CD4-positive, alpha-beta memory T cell (primary cell): ENCODE measurements at places on chromosomes 11 and 22. TPM values are rescaled to one million over a fixed set of nuclear protein-coding genes. Genes with fewer than 3 reads are reported as not detected.

The PLAAT4 gene
- 167 TPM for total RNA-seq

DNA sequence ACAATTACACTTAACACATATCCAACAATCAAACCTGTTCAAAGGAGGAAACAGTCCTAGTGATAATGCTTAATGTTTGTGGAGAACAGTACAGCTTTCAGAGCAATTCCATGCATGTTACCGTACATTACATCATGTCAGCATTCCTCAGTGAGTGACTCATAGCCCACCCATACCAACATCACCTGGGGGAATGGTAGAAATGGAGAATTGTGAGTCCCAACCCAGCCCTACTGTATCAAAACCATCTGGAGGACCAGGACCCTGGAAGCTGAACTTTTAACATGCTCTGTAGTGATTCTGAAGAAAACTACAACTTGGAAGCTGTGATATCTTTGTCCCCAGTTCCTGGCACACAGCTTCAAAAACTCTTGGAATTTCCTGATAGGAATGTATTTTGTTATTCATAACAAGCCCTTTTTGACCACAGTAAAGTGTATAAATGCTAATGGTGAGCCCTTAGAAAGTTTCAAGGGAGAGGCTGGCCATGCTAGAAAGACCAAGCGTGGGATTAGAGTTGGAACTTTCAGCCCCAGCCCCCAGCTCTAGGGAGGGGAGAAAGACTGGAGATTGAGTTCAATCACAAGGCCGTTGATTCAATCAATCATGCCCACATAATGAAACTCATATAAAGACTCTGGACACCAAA is 301.1 kb downstream of the BUD13 start:
- no peak overlapping the region for H3K27ac ChIP-seq
- H3K4me3 ChIP-seq = no peak overlapping the region
- DNase-seq = no peak
- no peaks in the 10 kb centered on the region for H3K36me3 ChIP-seq
- no peaks in the 10 kb centered on the region for H3K4me1 ChIP-seq

DNA sequence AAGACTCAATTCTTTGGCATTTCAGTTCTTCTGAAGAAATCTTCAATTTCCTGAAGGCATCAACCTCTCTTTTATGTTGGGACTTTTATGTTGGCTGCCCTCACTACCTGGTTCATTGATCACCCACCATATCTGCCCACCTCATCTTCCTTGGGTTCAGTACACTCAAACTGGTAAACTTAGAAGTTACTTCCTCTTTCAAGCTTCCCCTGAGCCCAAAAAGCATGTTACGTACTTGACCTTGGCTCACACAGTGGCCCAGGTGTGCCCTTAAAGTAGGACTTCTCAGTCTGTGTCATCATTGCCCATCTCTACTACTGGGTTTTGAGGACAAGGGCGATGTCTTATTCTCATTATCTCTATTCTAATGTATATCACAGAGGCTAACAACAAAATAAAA is 86.1 kb downstream of the GRIA4 start:
- no peaks in the 10 kb centered on the region for H3K4me1 ChIP-seq
- no peaks in the 10 kb centered on the region for H3K36me3 ChIP-seq
- no peaks in the 10 kb centered on the region for H3K27me3 ChIP-seq
- DNase-seq = no peak

GRCh38 chr22:38110863-38111852 is 674 bp upstream of the BAIAP2L2 start:
- peaks cover 6% of the 10 kb centered on the region for H3K4me1 ChIP-seq
- peaks cover 5% of the 10 kb centered on the region for H3K36me3 ChIP-seq
- no peaks in the 10 kb centered on the region for H3K27me3 ChIP-seq
- no peak for DNase-seq

The NXPE4 gene
- total RNA-seq = not detected

The GGTLC2 gene
- not detected for total RNA-seq

DNA sequence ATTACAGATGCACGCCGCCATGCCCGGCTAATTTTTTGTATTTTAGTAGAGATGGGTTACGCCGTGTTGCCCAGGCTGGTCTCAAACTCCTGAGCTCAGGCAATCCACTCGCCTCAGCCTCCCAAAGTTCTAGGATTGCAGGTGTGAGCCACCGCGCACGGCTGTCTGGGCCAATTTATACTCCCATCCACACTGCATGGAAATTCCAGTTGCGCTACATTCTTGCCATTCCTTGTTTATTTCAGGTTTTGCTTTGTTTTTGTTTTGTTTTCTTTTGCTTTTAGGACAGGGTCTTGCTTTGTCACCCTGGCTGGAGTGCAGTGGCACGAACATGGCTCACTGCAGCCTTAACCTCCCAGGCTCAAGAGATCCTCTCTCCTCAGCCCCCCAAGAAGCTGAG is 11.0 kb upstream of the CAPRIN1 start:
- DNase-seq = no peak
- H3K27me3 ChIP-seq = no peaks in the 10 kb centered on the region
- H3K27ac ChIP-seq = no peak overlapping the region
- no peak overlapping the region for H3K4me3 ChIP-seq
- no peaks in the 10 kb centered on the region for H3K36me3 ChIP-seq

The KRTAP5-2 gene
- total RNA-seq = not detected

DNA sequence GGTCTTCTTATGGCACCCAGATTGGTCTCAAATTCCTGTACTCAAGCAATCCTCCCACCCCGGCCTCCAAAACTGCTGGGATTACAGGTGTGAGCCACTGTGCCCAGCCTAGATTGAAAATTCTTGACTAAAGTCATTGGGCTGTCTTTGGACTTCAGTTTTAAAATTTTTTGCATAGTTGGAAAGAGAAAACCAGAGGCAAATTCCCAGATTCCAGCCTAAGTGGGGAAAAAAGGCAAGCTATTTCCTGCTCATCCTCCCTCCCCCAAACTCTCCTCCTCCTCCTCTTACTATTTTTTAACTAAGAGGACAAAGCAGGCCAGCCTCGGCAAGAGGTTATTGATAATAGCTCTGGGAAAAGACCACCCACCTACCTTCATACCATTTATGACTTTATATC is 78.6 kb upstream of the CLMP start:
- no peaks in the 10 kb centered on the region for H3K27me3 ChIP-seq
- H3K36me3 ChIP-seq = no peaks in the 10 kb centered on the region
- H3K27ac ChIP-seq = no peak overlapping the region
- DNase-seq = no peak

The PGA5 gene
- total RNA-seq = not detected

DNA sequence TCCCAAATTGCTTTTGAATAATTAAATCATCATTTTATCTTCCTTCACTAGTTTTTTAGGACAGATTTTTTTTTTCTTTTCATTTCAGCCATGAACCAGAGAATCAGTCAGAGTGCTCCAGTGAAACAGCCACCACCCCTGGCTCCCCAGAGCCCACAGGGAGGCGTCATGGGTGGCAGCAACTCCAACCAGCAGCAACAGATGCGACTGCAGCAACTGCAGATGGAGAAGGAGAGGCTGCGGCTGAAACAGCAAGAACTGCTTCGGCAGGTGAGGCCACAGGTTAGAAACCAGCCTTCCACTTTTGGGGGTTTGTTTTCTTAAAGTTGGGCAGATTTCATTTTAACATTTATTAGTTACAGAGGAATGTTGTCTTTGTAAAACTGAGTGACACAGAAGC is 95.6 kb downstream of the YAP1 start:
- no peaks in the 10 kb centered on the region for H3K27me3 ChIP-seq
- H3K27ac ChIP-seq = no peak overlapping the region
- no peak overlapping the region for H3K4me3 ChIP-seq
- no peaks in the 10 kb centered on the region for H3K36me3 ChIP-seq
- no peak for DNase-seq

The CREB3L1 gene
- not detected for total RNA-seq

The ZP1 gene
- 0.33 TPM for total RNA-seq

DNA sequence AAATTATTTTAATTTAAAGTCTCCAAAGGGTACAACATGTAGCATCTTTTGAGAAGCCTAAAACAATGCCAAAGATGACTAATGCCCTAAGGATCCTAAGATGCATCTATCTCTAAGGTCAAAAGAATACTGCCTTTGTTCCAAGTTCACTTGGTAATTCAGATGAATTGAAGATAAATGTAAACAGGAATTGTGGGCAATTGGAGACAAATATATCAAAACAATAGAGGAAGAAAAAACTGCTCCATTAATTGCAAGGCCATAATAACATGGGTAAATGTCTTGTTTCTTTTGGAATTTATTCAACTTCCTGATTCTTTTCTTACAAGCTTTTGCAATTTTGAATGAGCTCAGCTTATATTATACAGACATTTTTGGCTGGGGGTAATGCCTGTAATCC is 338.6 kb downstream of the TTC28 start:
- no peaks in the 10 kb centered on the region for H3K27me3 ChIP-seq
- H3K27ac ChIP-seq = no peak overlapping the region
- H3K4me1 ChIP-seq = no peaks in the 10 kb centered on the region
- no peak overlapping the region for H3K4me3 ChIP-seq

The MICAL3 gene
- 28.9 TPM for total RNA-seq

DNA sequence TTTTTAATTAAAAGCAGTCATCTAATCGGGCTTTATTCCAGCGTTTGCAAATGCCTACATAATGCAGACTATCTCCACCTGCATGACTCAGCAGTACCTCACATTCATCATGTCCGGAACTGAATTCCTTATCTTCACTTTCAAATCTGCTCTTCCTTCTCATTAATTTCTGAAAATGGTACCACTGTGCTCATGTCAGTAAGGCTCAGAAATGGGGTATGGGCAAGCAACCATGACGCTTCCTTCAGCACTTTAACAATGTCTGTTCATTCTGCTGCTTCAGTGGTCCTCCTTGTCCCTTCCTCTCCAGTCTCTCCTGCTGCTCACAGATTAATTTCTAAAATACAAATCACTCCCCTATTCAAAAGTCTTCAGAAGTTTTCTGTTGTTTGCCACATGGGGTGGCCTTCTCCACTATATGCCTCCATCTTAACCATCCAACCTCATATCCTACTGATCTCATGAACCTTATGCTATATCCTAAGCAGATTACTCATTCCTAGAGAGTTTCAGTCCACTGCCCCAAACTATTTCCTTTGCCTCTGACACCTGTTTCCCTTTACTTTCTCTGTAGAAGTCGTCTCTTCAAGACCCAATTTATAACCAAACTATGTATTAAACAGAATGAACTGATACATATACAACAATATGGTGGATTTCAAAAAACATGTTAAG is 7.0 kb downstream of the GTF2H1 start:
- H3K4me3 ChIP-seq = no peak overlapping the region
- H3K27ac ChIP-seq = peak overlapping the region; percentile 71
- peaks cover 79% of the 10 kb centered on the region for H3K4me1 ChIP-seq
- no peaks in the 10 kb centered on the region for H3K27me3 ChIP-seq
- no peak for DNase-seq

The UPK3A gene
- not detected for total RNA-seq

GRCh38 chr11:34640050-34640923 is 19.4 kb downstream of the EHF start:
- no peak overlapping the region for H3K4me3 ChIP-seq
- H3K27me3 ChIP-seq = no peaks in the 10 kb centered on the region
- H3K36me3 ChIP-seq = no peaks in the 10 kb centered on the region
- H3K4me1 ChIP-seq = no peaks in the 10 kb centered on the region
- no peak overlapping the region for H3K27ac ChIP-seq
- no peak for DNase-seq

DNA sequence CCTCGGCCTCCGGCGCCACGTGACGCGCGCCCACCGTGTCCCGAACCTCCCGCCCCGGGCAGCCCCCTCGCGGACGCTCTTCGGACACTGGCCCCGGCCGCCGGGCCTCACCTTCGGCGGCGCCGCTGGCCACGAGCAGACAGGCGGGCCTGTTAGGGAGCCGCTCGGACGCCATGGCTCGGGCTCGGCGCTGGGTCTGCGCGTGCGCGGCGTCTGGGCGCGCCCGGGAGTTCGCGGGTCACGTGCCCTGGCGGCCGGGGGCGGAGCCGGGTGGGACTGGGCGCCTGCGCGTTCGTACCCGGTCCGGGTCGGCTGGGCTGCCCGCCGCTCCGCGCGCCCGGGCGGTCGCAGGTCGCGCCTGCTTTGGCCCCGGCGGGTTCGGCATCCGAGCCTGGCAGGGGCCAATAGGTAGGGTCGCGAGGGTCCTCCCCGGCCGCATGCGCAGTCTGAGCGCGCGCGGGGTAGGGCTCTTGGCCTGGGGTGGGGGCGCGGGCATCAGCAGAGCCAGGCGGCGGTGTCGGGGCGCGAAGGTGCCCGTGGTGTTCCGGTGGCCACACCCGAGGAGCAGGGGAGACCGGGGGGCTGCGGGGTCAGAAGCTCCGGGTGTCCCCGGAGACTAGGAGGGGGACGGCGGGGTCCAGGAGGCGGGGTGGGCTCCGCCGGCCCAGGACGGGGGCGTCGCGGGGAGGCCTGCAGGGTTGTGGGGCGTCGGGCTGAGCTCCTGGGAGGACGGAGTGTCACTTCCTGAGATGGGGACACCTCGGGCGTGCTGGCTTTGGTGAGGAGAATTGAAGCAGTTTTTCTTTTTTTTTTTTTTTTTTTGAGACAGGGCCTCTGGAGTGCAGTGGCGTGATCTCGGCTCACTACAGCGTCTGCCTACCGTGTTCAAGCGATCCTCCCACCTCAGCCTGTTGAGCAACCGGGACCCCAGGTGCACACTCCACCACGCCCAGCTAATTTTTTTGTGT is at the start of gene GATD1:
TSS of gene GATD1 (minus strand) at position 200 of the 968 bp plus-strand sequence. CDS start at position 175, 25 bp downstream.
- H3K27ac ChIP-seq = peak within 1 kb of the TSS; percentile 67
- H3K27me3 ChIP-seq = no peaks in the 10 kb centered on the region
- H3K4me1 ChIP-seq = peaks cover 32% of the 10 kb centered on the region
- peaks cover 7% of the 10 kb centered on the region for H3K36me3 ChIP-seq
- peak; percentile 92 for DNase-seq

GRCh38 chr22:42070517-42071422 is at the start of gene NAGA:
NAGA (minus strand) TSS chr22:42070812; CDS start chr22:42070297, 515 bp downstream.
- no peaks in the 10 kb centered on the region for H3K27me3 ChIP-seq
- peak within 1 kb of the TSS; percentile 74 for H3K27ac ChIP-seq
- peaks cover 5% of the 10 kb centered on the region for H3K36me3 ChIP-seq
- H3K4me1 ChIP-seq = peaks cover 40% of the 10 kb centered on the region

GRCh38 chr11:63762654-63763495 is 5.7 kb downstream of the ZFTA start:
- no peaks in the 10 kb centered on the region for H3K36me3 ChIP-seq
- no peak overlapping the region for H3K4me3 ChIP-seq
- peaks cover 5% of the 10 kb centered on the region for H3K4me1 ChIP-seq
- no peak for DNase-seq

The GRM5 gene
- total RNA-seq = not detected

- DNase-seq = no peak
- H3K4me3 ChIP-seq = no peak overlapping the region
- H3K36me3 ChIP-seq = no peaks in the 10 kb centered on the region
- no peaks in the 10 kb centered on the region for H3K27me3 ChIP-seq
These were observed 42.9 kb downstream of the C11orf91 start for GRCh38 chr11:33657757-33658156.

The SAA4 gene
- total RNA-seq = not detected

The SULT4A1 gene
- not detected for total RNA-seq

GRCh38 chr11:73428227-73428626 is 52.0 kb downstream of the RELT start:
- H3K27me3 ChIP-seq = no peaks in the 10 kb centered on the region
- H3K4me1 ChIP-seq = no peaks in the 10 kb centered on the region
- no peak overlapping the region for H3K27ac ChIP-seq
- no peaks in the 10 kb centered on the region for H3K36me3 ChIP-seq
- no peak for DNase-seq
- no peak overlapping the region for H3K4me3 ChIP-seq

GRCh38 chr11:105000167-105000566 is 22.8 kb downstream of the CASP5 start:
- H3K27me3 ChIP-seq = no peaks in the 10 kb centered on the region
- H3K4me3 ChIP-seq = no peak overlapping the region
- H3K36me3 ChIP-seq = no peaks in the 10 kb centered on the region

GRCh38 chr11:111823131-111823530 is 48.2 kb downstream of the ALG9 start:
- H3K4me1 ChIP-seq = no peaks in the 10 kb centered on the region
- no peak for DNase-seq
- no peak overlapping the region for H3K27ac ChIP-seq
- no peak overlapping the region for H3K4me3 ChIP-seq

GRCh38 chr11:28038775-28039174 is 69.2 kb downstream of the KIF18A start:
- no peak overlapping the region for H3K4me3 ChIP-seq
- H3K36me3 ChIP-seq = no peaks in the 10 kb centered on the region
